ENCODE measurements at places on chromosomes 1 and 21.

DNA sequence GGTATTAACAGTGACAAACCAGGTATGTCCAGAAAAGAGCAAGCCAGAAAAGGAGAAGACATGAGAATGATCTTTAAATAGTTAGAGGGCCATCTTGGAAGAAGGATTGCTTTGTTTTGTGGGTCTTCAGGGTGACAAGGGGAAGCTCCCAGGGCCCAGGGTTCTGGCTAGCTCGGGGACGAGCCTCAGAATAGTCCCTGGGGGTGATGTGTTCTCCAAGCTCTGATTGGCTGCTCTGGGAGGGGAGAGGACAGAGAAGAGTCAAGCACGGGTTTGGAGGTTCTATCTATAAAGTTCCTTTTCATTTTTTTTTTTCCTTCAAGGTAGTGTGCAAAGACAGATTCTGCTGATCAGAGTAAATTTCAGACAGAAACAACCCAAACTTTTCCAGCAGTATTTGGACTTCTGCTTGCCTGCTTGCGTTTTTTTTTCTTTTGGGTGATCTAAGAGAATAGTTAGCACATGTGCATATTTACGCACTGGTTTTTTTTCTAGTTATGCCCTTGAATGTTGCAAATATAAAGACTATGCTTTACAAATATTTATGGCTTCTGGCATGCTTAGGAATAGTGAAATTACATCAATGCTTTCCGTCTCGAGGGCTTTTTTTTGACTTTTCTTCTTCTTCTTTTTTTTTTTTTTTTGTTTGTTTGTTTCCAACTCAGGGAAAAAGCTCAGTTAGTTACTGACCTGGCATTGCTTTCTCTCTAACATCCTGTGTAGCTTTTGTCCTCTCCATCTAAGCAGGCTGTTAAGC, 59.7 kb downstream of the ROR1 start:
- DNase-seq = no peak

DNA sequence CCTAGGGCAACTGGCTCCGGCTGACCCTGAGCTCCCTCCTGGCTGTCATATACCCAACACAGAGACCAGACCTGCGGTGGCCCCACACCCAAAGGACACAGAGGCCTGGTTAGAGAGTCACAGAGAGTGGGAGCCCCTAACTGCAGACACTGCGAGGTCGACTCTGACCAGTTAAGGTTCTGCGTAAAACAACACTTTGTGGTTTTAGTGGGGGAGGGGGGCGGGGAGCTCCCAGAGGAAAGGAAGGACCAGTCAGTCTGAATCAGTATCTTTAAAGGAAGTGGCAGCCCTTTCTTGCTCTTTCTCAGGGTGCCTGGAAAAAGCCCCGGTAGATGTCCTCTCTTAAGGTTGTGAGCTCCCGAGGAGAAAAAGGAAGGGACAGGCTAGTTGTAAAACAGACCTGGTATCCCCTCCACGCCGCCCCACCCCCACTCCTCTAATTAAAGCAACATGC, 2.4 kb downstream of the SSBP3 start:
- no peak for DNase-seq

DNA sequence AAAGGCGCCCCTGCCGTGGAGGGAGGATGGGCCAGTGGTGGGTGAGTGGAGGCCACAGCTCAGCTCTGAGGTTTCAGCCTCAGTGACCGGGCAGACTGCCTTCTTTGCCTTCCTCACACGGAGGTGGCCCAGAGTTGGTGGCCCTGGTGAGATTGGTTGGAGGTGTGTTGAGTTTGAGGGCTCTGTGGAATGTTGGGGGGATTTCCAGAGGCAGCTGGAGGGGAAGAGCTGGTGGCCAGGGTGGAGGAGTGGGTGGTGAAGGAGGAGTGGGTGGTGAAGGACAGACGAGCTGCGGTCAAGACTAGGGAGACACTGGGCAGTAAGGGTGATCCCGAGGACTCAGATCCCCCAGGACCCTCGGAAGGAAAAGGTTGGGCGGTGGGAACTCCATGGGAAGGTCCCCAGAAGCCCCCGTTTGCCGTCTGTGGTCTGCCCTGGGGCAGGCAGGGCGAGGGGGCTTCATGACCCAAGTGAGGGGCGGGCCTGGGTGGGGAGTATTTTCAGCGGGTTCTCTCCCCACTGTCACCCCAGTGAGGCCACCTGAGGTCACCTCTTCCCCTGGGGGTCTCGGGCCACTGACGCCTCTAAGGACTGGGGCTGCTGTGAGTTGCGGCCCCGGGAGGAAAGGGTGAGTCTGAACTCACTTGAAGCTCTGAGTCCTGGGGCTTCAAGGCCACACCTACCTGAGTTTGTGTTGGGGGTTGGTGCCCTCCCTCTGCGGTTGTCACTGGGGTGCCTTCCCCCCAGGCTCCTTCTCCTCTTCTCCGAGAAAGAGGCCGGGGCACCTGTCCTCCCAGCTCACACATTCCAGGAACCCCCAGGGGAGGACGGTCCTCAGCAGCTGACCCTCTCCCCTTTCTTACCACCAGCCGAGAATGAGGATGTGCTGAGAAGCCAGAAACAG, 22.7 kb upstream of the PIK3CD start:
- no peak for DNase-seq

DNA sequence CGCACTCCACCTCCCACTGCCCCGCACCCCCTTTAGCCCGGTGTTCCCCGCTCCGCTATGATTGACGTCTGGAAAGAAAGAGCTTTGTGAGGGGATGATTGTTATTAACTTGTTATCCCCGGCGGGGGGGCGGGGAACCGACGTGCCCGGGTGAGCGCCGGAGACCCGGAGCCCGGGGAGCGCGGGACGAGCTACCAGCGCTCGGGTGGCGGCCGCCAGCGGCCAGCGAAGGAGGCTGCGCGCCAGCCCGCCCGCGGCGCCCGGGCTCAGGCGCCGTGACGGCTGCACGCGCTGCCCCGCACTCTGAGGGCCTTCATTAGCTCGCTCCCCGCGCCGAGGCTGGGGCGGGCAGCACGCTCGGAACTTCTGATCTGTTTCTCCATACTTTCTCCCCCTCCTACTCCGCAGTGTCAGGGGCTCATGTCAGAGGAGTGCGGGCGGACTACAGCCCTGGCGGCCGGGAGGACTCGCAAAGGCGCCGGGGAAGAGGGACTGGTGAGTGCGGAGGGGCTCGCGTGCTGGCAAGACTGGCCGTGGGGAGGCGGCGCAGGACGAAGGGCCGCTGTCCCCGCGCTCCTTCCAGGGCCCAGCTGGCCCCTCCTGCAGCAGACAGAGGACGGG, 2.1 kb downstream of the LHX8 start:
- no peak for DNase-seq

DNA sequence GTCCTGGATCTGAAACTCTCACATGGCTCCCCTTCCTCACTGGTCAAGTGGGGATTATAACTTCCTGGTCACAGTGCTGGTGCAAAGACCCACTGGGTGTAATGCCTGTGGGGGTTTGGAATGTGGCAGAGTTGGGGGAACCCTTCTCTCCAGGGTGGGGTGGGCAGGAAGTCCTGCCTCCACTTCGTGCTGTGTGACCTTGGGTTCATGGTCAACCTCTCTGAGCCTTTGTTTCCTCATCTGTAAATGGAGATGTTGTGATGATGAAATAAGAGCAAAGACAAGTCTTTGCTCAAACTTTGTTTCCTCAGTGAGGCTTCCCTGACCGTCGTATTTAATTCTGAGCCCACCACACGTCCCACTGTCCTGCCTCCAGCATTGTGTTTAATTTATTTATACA, 564.7 kb downstream of the PTPRU start:
- no peak for DNase-seq

DNA sequence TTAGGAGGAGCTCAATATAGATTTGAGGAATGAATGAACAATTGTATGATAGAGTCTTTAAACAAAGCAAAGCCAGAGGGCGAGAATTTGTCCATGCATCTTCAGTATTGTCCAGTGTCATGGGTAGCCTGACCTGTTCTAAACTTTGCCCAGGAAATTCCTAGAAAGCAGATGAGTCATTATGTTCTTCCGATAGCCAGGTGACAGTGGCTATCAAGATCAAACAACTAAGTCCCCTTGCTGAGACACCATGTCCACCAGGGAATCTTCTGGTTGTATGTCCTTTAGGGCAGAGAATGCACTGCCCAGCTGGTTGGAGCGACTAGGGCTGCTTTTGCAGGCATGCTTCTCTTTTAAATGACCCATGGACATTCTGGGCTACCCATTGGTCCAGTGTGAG, 1.8 kb upstream of the SLC26A9 start:
- DNase-seq = no peak

DNA sequence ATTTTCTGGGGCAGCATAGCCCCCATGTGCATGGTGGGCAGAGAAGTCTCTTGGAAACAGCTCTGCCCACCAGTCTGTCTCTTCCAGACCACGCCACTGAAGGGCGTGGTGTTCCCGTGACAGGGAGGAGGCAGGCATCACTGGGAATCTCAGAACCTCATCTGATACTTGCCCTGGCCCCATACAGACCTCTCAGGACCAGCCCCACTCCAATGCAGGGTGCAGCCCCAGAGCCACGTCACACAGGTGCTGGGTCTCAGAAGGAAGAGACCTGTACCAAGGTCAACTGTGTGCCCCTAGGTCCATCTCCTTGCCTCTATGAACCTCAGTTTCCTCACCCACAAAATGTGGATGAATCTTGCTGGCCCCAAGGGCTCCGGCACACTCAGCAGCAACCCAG, 7.3 kb downstream of the RAP1GAP start:
- no peak for DNase-seq

GRCh38 chr1:85394130-85394529, 70.8 kb downstream of the DDAH1 start:
- DNase-seq = no peak

- DNase-seq = no peak
Measured at GRCh38 chr1:183051546-183051945, 28.3 kb downstream of the LAMC1 start.

- no peak for DNase-seq
Measured at GRCh38 chr1:26677306-26678115, 18.3 kb upstream of the ARID1A start.

DNA sequence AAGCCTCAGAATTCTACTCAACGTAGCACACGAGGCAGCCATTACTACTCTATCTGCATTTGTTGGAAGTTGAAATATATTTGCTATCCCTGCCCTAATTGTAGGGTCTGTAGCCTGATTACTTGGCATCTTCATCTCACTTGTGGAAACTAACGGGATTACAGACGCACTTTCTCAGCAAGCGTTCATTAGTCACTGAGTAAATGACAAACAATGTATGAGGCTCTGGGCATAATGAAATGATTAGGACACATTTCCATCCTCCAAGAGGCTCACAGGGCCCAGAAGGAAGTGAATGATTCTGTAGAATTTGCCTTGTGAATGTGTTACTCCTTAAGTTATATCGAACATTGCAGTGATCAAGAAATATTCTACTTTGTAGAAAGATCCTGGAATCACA, 78.1 kb downstream of the KIF26B start:
- DNase-seq = no peak

DNA sequence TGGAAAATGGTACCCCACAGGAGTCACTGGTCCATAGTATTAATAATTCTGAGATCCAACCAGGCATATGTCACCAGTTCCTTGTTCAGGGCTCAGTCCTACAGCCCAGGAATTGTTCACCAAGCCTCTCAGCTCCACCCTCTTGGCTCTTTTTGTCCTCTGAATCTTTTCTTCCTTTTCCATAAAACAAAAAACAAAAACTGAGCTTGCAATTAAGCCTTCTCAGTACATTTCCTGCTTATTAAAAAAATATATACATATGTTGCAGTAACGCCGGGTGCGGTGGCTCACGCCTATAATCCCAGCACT, 23.4 kb upstream of the KIF1B start:
- DNase-seq = no peak

- no peak for DNase-seq
Measured at GRCh38 chr21:42465803-42466127, 30.3 kb downstream of the RSPH1 start.

- DNase-seq = no peak
Measured at GRCh38 chr1:27863538-27863915, 8.8 kb upstream of the THEMIS2 start.

DNA sequence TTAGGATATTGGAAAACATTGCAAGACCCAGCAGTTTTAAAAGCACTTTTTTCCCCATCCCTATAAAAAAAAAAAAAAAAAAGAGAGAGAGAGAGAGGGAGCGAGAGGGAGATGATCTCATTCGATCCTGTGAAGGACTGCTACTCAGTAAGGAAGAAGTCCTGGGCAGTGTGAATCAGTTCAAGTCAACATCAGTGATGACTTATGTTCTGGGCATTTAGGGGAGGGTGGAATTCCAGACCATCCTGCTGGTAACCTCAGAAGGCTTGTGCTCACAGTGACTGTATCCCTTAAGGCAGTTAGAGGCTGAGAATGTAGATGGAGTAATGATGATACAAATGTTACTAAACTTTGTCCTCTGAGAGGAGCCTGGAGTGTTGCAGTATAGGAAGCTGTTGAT, 151.4 kb downstream of the TGFB2 start:
- DNase-seq = no peak

DNA sequence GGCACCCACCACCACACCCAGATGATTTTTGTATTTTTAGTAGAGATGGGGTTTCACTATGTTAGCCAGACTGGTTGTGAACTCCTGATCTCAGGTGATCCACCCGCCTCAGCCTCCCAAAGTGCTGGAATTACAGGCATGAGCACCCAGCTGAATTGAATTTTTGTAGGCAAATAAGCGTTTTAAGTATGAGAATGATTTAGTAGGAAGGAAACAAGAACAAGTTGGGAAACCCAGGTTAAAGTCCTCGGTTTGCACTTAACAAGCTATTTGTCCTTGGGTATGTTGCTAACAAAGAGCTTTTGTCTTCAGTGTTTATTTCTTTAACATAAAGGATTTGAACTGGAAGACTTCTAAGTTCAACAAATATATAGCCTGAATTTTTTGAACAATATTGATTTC, 23.9 kb downstream of the BTF3L4 start:
- no peak for DNase-seq

- DNase-seq = no peak
Measured at GRCh38 chr1:171730052-171730451, 11.8 kb downstream of the VAMP4 start.

GRCh38 chr1:18635891-18636595, 5.4 kb downstream of the PAX7 start:
- DNase-seq = no peak

GRCh38 chr1:219812491-219813203, 115.7 kb downstream of the SLC30A10 start:
- no peak for DNase-seq

DNA sequence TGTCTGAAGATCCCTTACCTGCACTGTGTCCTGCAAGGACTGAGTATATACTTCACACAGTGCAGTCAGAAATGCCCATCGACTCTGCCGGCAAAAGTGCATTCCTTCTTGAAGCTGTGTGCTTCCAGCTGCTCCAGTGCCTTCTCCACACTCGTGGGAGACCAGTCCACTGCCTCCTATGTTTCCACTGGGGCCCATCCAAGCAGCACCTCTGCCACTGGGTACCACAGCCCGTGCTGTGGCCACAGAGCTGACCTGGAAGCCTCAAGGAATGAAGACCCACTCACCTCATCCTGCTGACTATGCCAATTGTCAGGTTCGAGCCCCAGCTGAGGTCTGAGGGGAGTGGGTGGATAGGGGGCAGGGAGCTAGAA, 108.1 kb downstream of the GDAP2 start:
- no peak for DNase-seq

GRCh38 chr1:213067352-213067751, 16.3 kb downstream of the RPS6KC1 start:
- no peak for DNase-seq

GRCh38 chr1:193060938-193061337, 1.5 kb downstream of the RO60 start:
- no peak for DNase-seq

Data from stimulated activated CD8-positive, alpha-beta memory T cell treated with anti-CD3 and anti-CD28 coated beads, Interleukin-15, amount 100 ng/mL, for 24 hours (primary cell).